Psoas muscle (tissue), 8 donors: ENCODE measurements at places on chromosomes 12 and 14. TPM values are rescaled to one million over a fixed set of nuclear protein-coding genes. Genes with fewer than 3 reads are reported as not detected.

- H3K4me3 ChIP-seq: no peak overlapping the region
- H3K36me3 ChIP-seq: no peaks in the 10 kb centered on the region
- DNase-seq: no peak
- H3K27me3 ChIP-seq: no peaks in the 10 kb centered on the region
Observed at GRCh38 chr14:96103560-96104460, 64.6 kb downstream of the C14orf132 start.

The GARIN6 gene
- not detected for total RNA-seq

The RAB2B gene
- 8.6 TPM for total RNA-seq

GRCh38 chr14:77276295-77276935, 5.4 kb upstream of the NGB start:
- H3K36me3 ChIP-seq: peaks cover 4% of the 10 kb centered on the region
- H3K4me3 ChIP-seq: no peak overlapping the region
- DNase-seq: no peak
- peaks cover 11% of the 10 kb centered on the region for H3K27me3 ChIP-seq

GRCh38 chr12:4855121-4855924, 54.4 kb upstream of the KCNA1 start:
- H3K4me1 ChIP-seq: peaks cover 10% of the 10 kb centered on the region
- no peak overlapping the region for H3K27ac ChIP-seq
- H3K36me3 ChIP-seq: no peaks in the 10 kb centered on the region
- H3K4me3 ChIP-seq: no peak overlapping the region
- H3K27me3 ChIP-seq: no peaks in the 10 kb centered on the region

The NYNRIN gene
- total RNA-seq: 2.1 TPM

GRCh38 chr12:23133471-23133870, 508.5 kb downstream of the ETNK1 start:
- H3K4me3 ChIP-seq: no peak overlapping the region
- H3K4me1 ChIP-seq: no peaks in the 10 kb centered on the region
- H3K27me3 ChIP-seq: no peaks in the 10 kb centered on the region
- H3K36me3 ChIP-seq: no peaks in the 10 kb centered on the region
- no peak for DNase-seq
- H3K27ac ChIP-seq: no peak overlapping the region

GRCh38 chr12:12800406-12801180, 12.6 kb upstream of the DDX47 start:
- no peaks in the 10 kb centered on the region for H3K4me1 ChIP-seq
- H3K27me3 ChIP-seq: no peaks in the 10 kb centered on the region
- H3K27ac ChIP-seq: no peak overlapping the region
- H3K4me3 ChIP-seq: no peak overlapping the region
- H3K36me3 ChIP-seq: no peaks in the 10 kb centered on the region

DNA sequence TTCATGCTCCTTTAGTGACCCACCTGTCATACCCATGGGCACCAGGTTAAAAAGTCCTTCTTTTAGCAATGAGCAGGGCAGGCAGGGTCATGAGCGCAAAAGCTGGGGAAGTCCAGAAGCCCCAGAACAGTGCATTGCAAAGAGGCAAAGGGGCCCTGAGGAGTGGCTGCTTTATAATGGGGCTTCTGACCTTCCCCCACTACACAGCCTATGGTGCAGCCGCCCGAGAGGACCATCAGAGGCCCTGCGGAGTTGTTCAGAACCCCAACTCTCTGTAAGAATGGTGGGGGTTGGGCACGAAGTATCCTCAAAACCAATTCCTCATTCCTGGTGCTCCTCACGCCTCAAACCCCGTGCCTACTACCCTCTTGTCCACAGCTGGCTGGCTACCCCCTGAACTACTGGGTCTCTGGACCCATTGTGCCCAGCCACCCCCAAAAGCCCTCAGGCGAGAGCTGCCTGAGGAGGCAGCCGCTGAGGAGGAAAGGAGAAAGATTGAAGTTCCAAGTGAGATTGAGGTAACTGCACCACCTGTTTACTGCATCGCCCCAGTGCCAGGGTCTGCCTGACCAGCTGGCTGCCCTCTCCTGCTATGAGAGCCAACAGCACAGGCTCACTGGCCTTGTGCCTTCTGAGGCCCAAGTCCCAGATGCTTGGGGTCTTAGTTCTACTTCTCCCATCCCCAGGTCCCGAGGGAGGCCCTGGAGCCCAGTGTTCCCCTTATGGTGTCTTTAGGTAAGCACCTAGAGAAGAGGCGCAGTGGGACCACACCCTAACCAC, 6.7 kb downstream of the REC8 start:
- H3K27ac ChIP-seq: no peak overlapping the region
- peaks cover 20% of the 10 kb centered on the region for H3K4me1 ChIP-seq
- DNase-seq: peak; percentile 35
- no peaks in the 10 kb centered on the region for H3K27me3 ChIP-seq

DNA sequence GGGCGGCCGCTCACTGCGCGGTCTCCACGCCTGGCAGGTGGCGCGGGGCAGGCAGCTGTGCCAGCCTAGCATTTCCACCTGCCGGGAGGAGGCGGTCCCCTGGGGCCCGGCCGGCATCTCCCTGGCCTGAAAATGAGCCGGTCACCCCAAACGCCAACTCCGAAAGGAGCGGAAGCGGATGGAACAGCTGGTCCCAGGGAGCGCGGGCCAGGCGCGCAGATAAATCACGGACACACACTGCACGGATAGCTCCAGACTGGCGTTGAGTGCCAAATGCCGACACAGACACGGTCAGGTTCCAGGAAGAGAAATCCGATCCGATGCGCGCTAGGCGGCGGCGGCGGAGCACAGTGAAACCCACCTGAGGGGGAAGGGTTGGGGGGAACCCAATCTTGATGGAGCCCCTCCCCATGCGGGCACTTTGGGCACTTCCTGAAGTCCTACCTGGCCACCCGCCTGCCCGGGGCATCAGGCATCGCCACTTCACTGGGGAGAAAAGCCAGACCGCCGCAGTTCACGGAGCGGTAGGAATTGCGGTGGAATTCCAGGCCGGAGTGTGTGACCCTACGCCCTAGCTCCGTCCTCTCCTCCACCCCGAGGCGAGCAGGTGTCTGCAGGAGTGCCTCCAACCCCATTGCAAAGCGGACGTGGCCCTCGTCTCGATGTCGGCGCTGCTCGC, 624 bp upstream of the PLEKHD1 start:
- H3K4me3 ChIP-seq: peak overlapping the region; percentile 58
- H3K27ac ChIP-seq: peak overlapping the region; percentile 83
- H3K27me3 ChIP-seq: peaks cover 11% of the 10 kb centered on the region
- peak; percentile 90 for DNase-seq
- no peaks in the 10 kb centered on the region for H3K36me3 ChIP-seq

DNA sequence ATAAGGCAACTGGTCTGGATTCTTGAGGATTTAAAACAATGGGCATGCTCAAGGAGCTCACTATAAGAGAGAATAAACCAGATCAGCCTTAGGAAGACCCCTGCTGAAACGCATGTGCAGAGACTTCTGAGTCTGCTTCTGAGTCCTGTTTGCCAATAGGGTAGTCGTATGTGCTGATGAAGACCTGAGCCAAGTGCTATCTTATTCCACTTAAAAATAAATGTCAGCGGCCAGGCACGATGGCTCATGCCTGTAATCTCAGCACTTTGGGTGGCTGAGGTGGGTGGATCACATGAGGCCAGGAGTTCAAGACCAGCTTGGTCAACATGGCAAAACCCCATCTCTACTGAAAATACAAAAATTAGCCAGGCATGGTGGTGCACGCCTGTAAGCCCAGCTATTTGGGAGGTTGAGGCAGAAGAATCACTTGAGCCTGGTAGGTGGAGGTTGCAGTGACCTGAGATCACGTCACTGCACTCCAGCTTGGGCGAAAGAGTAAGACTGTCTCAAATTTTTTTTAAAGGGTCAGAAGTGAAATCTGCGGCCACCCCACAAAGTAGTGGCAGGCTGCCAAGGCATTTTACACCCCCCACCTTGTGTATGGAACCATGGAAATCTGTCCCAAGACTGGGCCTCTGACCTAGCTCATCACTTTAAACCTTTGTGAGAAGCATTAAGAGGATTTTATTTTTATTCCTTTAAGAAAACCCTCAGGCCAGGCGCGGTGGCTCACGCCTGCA, 20.3 kb downstream of the RFC5 start:
- H3K36me3 ChIP-seq: peaks cover 100% of the 10 kb centered on the region
- H3K4me3 ChIP-seq: no peak overlapping the region

GRCh38 chr12:65878540-65878939, 54.3 kb downstream of the HMGA2 start:
- no peak overlapping the region for H3K27ac ChIP-seq
- no peak overlapping the region for H3K4me3 ChIP-seq
- no peaks in the 10 kb centered on the region for H3K36me3 ChIP-seq
- no peak for DNase-seq

DNA sequence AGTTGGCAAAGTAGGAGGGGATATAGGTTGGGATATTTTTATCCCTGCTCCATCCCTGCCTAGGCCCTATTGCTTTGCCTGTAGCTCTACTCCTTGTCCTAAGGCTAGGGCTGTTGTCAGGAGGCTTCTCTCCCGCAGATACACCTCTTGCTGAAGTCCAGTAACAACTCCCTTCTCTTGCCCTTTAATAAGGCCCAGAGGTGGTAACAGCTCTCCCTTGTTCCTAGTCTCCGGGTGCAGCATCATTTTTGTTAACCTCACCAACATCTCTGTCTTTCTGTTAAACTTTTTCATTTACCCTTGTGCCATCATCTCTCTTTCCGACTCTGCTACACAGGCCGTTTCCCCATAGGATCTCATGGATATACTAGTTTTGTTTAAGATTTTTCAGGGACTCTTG, 6.3 kb downstream of the ASCL1 start:
- no peaks in the 10 kb centered on the region for H3K36me3 ChIP-seq
- H3K4me1 ChIP-seq: no peaks in the 10 kb centered on the region
- no peak overlapping the region for H3K4me3 ChIP-seq
- H3K27ac ChIP-seq: no peak overlapping the region
- DNase-seq: no peak
- H3K27me3 ChIP-seq: peaks cover 27% of the 10 kb centered on the region

The KRT2 gene
- not detected for total RNA-seq

- H3K4me3 ChIP-seq: no peak overlapping the region
- H3K4me1 ChIP-seq: no peaks in the 10 kb centered on the region
- no peak for DNase-seq
- H3K27ac ChIP-seq: no peak overlapping the region
- no peaks in the 10 kb centered on the region for H3K36me3 ChIP-seq
- no peaks in the 10 kb centered on the region for H3K27me3 ChIP-seq
Observed at GRCh38 chr12:119885549-119885948, 8.4 kb upstream of the CIT start.

The PLA2G1B gene
- total RNA-seq: not detected

The SLC16A7 gene
- total RNA-seq: 7.3 TPM

DNA sequence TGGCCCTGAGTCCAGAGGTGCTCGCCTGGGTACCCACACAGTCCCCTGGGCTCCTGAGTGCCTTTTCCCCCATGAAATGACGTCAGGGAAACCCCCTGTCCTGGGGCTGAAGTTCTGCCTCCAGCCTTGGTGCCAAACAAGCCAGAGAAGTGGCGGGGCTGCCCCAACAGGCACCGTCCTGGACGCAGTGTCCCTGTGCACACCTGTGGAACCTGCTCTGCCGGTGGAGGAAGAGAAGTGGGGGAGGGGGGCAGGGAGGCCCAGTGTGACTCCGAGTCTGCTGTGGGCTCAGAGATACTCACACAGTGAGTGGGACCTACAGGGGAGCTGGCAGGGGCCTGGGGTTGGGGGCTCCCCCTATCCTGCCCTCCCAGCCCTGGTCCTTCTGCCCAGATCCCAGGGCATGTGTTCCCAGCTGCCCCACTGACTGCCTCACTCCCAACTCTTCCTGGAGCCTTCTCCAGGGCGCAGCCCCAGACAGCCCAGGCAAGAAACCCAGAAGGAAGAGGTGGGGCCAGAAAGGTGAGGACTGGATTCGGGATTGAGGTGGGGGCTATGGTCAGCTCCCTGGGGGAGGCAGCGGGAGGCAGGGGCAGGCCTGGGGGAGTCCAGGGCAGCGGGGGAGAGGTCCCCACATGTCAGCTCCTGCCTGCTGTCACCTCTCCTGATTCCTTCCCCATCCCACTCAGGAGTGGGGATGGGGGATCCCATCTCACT, 24.7 kb downstream of the CCDC85C start:
- H3K4me3 ChIP-seq: no peak overlapping the region
- no peaks in the 10 kb centered on the region for H3K36me3 ChIP-seq

DNA sequence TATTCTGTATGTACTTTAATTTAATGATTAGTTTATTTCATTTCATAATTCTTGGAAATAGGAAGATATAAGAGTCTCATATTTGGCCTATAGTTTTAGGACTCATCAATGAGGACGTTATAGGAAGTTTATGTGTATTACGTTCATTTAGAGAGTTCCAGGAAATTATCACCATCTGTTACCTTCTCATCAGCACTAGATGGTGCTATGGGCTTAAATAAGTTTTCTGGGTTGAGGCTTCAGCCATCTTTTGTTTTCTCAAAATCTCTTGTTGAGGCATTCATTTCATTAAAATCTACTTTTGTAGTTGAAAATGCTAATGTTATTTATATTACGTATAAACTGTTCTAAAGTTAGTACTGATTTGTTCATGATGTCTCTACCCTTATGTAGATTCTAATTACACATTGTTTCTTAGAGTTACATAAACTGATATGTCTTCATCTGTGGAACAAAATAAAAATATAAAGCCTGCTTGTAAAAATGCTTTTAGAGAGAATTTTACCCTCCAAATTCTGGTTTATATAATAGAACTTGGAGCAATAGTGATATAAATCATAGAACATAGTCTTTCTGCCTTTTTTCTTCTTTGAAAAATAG, 89.2 kb downstream of the CFAP54 start:
- H3K4me1 ChIP-seq: no peaks in the 10 kb centered on the region
- H3K36me3 ChIP-seq: no peaks in the 10 kb centered on the region
- no peaks in the 10 kb centered on the region for H3K27me3 ChIP-seq
- DNase-seq: no peak
- H3K27ac ChIP-seq: no peak overlapping the region
- no peak overlapping the region for H3K4me3 ChIP-seq

The GPR68 gene
- total RNA-seq: 0.17 TPM

The SLC10A1 gene
- total RNA-seq: not detected

DNA sequence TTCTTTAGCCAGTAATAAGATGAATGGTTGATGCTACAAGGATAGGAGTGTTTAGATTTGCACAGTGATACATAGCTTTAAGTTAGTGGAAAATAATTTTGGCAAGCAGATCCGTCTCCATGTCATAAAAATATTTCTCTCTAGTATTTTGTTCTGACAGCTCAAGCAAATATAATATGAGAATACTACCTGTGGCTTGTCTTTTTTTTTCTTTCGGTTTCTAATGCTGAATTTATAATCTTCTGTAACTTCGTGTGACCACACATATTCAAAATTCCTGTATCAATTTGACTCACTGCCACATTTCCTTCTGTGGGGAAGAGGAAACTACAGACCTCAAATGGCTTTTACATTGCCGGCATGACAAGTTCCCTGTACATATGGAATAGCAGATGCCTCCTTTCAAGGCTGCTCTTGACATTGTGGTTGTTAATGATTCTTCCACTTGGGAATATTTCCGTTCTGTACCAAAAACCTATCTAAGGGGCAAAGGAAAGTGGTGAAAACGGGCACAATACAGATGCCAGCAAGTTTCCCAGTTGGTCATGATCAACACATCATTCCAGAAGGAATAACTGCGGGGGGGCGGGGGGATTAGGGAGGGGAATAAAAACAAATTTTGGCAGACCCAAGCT, 103.6 kb upstream of the CCDC91 start:
- H3K27ac ChIP-seq: no peak overlapping the region
- H3K27me3 ChIP-seq: no peaks in the 10 kb centered on the region
- H3K4me3 ChIP-seq: no peak overlapping the region
- no peak for DNase-seq
- no peaks in the 10 kb centered on the region for H3K4me1 ChIP-seq
- H3K36me3 ChIP-seq: no peaks in the 10 kb centered on the region

GRCh38 chr12:42410340-42410739, 84.4 kb downstream of the PPHLN1 start:
- H3K27me3 ChIP-seq: no peaks in the 10 kb centered on the region
- H3K4me1 ChIP-seq: no peaks in the 10 kb centered on the region
- H3K36me3 ChIP-seq: no peaks in the 10 kb centered on the region
- H3K4me3 ChIP-seq: no peak overlapping the region
- DNase-seq: no peak
